ENCODE measurements at places on chromosomes 16 and 17.

GRCh38 chr17:44677136-44677535 lies 12.4 kb downstream of the CCDC43 start:
- no peak for DNase-seq

DNA sequence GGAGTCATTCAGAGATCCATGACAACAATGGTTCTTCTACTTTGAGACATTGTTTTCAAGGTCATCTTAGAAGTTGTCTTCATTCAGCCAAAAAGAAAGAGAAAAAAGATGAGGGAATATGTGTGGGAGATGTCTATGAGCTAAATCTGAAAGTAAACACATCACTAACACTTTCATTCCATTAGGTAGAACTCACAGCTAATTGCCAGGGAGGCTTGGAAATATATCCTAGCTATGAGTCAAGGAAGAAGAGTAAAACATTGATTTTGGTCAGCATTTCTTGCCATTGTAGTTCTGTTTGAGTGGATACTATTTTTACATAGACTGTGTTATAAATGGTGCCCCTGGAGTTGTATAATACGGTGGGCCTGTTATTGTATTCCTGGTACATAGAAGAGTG lies 316.4 kb upstream of the MYOCD start:
- no peak for DNase-seq

DNA sequence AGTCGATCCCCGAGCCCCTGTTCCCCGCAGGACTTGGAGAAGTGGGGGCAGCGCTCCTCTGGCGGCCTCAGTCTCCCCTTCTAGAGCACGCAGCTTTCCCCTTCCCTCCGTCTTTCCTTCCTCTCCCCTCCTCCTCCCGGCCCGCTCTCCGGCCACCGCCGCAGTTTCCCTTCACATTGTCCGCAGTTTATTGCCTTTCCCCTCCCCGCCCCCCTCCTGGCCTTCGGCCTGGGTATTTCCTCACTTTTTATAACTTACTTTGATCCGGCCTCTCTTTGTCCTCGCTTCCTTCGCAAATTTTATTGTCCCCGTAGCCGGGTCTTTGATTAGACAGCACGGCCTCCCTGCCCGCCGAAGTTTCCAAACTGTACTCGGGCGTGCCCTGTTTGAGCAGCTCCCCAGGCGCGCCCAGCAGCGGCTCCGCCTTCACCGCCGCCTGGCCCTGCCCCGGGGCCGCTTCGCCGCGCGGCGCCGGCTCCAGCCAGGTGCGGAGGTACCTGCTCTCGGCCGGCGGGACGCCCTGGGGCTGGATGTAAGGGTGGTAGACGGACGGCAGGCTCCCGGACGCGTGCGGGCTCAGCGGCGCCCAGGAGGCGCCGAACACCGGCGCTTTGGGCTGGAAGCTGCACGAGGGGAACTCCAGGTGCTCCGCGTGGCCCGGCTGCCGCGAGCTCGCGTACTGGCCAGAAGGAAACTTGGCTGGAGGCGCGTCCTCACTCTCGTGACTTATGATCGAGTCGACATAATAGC lies 488 bp downstream of the HOXB9 start:
- DNase-seq: peak; percentile 69

DNA sequence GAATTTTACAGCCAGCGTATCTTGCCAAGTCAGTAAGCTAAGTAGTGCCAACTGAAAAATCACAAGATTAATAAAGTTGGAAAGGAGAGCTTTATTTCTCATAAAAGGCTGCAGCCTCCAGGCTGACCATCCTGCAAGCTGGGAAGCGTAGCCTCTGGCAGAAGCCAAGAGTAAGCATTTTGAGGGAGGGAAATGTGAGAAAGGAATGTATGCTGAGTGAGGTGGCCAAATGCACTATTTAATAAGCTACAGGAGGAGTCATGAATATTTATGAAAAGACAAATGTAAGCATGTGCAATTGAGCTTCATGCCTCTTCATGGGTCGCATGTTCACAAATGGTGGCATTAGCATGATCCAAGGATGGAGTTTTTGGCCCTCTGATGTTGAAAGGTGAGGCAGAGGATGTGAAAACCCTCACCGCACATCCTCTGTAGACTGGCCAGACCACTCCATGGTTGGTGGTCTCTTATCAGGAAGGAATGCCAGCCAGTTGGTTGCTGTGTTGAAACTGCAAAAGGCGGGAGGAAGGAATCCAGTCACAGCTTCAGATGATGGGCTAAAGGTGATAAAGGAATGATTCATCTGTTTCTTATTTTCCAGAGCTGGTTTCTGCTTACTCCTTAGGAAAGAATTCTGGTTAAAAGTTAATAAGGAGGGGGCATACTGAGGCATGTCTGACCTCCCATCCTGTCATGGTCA lies 9.2 kb downstream of the KRT33B start:
- DNase-seq: peak; percentile 40

DNA sequence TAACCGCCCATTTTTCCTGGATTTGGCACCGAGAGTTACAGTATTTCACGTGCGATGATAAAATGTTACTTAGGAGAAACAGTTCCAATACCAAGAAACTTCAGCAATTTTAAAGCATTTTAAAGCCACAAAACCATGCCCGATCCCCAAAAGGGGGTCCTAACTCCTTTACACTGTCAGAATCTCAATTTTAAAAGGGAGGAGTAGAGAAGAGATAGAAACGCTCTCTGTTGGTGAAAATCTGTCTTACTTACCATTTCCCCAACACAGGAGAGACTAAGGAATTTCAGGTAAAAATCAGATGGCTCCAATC lies 526 bp upstream of the RNASEK start:
- DNase-seq: no peak

GRCh38 chr16:57444711-57445110 lies 2.5 kb downstream of the CIAPIN1 start:
- peak; percentile 68 for DNase-seq

- DNase-seq: no peak
Observed at GRCh38 chr16:60199150-60199549, 1465.0 kb upstream of the GOT2 start.

GRCh38 chr16:48834576-48834975 lies 224.6 kb upstream of the N4BP1 start:
- DNase-seq: no peak

- no peak for DNase-seq
Observed at GRCh38 chr17:13076905-13077304, 59.1 kb upstream of the ELAC2 start.

DNA sequence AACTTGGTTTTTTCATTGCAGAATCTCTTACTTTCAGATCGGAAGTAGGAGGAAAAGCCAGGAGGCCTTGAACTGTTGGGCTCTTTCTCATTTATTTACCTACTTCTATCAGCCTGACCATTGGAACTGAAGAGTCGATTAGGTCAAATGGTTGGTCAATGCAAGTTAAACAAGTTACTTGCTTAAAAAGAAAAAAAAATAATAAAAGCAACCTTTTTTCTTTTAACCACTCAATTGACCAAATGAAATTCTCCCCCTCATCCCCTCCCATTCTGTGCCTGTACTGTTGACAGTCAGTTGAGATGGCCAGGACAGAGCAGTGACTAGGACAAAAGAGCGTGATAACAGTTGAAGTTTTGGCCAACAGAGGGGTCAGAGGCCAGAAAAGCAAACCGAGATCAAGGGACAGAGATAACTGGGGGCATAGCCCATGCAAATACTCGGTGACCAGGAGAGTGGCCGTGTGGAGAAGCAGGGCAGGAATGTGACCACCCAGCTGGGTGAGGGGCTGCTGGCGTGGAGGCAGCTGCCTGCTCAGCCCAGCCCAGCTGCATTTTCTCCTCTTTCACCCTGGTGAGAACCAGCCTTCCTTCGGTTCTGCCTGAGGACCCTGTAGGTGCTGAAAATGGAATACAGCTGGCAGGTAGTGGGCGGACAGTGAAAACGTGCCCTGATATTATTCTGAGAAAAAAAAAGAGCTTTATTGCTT lies 72.2 kb downstream of the HS3ST3B1 start:
- no peak for DNase-seq

DNA sequence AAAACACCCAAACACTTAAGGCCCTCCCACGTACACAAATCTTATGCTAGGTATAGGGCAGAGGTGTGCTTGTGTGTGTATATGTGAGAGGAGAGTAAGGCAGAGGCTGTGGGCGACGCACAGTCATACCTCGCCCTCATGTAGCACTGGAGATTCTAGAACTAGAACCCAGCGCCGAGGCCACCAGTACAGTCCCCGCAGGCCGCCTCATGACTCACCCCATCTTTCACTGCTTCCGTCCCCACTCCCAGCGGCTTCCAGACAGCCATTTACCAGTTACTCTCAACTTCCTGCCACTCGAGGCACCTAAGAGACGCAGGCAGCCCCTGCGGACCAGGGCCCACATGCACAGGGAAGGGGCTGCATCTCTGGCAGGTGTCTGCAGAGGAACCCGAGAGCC lies 23.2 kb upstream of the CYTH1 start:
- DNase-seq: no peak

- no peak for DNase-seq
Observed at GRCh38 chr17:2435181-2435741, 34.4 kb upstream of the MNT start.

DNA sequence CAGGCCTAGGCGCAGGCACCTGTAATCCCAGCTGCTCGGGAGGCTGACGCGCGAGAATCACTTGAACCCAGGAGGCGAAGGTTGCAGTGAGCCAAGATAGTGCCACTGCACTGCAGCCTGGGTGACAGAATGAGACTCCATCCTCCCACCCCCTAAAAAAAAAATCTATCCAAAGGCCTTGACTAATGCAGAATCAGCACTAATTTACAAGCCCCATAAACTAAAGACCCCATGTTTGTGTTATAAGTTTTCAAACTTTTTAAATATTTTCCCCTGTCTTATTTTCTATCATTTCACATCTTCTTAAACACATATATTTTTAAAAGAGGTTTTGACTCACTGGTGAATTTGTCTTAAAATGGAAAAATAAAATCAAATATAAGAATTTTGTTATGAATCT lies 713.1 kb downstream of the WWOX start:
- DNase-seq: no peak

DNA sequence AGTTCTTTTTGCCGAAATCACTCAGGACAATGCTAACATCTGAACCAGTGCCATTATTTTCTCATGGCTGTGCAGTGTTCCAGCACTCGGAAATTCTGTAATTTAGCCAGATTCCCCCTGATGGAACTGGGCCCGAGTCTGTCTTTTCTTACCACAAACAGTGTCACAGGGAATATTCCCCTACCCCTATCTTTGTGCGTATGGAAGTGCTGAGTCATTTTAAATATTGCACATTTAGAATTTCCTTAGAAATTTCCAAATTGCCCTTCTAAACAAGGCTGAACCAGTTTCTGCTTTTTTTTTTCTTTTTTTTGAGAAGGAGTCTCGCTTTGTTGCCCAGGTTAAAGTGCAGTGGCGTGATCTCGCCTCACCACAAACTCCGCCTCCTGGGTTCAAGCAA lies 88.0 kb upstream of the CREBBP start:
- no peak for DNase-seq

GRCh38 chr17:61323003-61323908 lies 76.4 kb upstream of the TBX2 start:
- no peak for DNase-seq

- DNase-seq: no peak
Observed at GRCh38 chr17:42399121-42399520, 10.9 kb upstream of the STAT3 start.

GRCh38 chr17:57852092-57852954 lies 2.5 kb upstream of the MRPS23 start:
- DNase-seq: no peak

DNA sequence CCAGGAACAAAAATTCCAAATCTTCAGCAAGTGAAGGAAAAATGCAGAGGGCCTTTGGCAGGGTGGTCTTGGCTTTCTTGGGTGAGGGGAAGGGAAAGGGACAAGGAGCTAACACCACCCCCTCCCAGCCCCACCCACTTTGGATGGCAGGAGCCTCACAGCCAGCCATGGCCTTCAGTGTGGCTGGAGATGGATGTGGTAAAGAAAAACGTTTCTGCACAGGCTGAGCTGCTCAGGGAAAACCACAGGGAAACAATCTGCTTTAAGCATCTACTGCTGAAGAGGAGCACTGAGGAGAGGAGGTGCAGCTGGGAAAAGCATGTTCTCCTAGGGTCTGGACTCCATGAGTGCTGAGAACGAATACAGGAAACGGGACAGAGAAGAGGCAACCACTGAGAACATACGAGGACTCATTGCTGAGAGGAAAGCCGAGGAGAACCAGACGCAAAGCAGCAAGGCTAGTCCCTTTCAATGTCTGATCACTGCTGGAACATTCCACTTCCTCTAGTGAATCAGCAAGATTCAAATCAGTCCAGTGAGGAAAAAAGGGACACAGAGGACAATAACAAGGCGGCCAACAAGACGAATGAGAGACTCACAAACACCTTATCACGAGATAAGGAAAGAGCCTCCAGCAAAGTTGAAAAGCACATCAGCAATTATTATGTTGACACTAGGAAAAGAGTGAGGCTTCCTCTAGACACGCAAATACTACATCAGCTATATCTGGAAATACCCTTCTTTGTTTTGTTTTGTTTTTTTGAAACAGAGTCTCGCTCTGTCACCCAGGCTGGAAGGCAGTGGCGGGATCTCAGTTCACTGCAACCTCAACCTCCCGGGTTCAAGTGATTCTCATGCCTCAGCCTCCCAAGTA lies 41.7 kb downstream of the ZZEF1 start:
- DNase-seq: peak; percentile 47

- DNase-seq: peak; percentile 55
Observed at GRCh38 chr17:78617511-78618061, 40.4 kb upstream of the DNAH17 start.

GRCh38 chr17:78883533-78884131 lies 19.4 kb downstream of the CEP295NL start:
- peak; percentile 94 for DNase-seq

DNA sequence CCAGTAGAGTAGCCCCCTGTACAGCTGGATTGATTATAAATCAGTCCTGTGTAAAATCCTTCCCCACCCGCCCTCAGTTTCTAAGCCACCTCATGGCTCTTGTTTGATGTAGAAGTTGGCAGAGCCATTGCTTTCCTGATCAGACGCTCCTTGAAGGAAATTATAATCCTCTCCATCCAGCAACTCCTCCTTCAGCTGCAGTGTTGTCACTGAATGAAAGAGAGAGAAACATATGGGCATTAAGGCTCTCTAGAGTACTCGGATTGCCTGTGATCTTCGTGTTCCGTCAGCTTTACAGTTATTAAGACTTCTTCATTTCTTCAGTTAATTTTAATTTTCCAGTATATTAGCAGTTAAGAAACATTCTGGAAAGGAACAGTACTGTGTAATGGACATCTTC lies 14.3 kb downstream of the NME2 start:
- DNase-seq: no peak
